DND-41 (cell line): ENCODE measurements at places on chromosomes 1 and 21.

DNA sequence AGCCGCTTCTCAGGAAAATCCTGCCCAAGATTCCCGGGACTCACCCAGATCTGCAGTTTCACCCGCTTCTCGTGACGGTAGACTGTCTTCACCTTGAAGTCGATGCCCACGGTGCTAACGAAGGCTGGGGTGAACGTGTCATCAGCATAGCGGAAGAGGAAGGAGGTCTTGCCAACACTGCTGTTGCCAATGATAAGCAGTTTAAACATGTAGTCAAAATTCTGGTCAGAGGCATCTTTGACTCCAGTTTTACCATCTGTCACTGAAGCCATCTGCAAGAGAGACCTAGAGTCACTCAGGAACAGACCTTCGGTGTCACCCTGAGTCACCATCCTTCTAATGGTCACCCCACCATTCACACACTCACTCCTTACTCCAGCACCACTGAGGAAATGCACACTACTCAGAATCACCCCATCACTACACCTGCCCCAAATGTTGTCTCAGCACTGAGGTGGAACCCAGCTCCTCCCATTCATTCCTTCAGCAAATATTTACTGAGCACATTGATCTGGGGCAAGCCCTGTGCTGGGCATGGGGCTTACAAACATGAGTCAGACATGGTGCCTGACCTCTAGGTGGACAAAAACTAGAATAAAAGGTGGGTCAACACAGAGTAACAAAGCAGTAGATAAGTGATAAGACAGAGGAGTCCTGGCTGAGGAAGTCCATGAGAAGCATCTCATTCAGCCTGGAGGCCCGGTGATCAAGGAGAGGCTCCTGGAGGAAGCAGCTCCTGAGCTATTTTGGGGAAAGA lies 13.5 kb downstream of the RAB3B start:
- DNase-seq, result no peak

DNA sequence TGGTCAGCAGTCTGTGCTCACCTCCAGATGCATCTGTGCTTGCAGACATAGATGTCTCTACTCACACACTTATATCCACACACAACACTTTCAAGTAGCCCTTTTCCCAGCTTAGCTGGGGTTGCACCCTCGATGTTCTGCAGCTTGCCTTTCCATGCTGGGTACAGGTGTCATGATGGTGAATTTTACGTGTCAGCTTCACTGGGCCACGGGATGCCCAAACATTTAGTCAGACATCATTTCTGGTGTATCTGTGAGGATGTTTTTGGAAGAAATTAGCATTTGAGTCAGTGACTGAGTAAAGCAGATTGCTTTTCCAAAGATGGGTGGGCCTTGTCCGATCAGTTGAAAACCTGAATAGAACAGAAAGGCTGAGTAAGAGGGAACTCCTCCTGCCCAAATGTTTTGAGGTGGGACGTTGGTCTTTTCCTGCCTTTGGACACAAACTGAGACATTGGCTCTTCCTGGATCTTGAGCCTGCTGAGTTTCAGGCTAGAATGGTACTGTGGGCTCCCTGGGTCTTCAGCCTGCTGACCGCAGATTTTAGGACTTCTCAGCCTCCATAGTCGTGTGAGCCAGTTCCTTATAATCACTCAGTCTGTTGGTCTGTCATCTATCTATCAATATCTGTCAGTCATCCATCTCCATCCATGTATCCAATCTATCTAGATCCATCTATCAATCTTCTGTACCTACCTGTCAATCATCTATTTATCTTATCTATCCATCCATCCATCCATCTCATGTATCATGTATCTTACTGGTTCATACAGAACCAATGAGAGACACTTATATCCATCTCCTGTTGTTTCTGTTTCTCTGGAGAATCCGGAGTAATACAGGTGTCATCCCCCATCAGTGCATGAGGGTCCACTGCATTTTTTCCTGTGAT lies 12.7 kb upstream of the OBSCN start:
- DNase-seq, result no peak

GRCh38 chr1:22379566-22379965 lies 72.1 kb upstream of the ZBTB40 start:
- DNase-seq, result no peak

DNA sequence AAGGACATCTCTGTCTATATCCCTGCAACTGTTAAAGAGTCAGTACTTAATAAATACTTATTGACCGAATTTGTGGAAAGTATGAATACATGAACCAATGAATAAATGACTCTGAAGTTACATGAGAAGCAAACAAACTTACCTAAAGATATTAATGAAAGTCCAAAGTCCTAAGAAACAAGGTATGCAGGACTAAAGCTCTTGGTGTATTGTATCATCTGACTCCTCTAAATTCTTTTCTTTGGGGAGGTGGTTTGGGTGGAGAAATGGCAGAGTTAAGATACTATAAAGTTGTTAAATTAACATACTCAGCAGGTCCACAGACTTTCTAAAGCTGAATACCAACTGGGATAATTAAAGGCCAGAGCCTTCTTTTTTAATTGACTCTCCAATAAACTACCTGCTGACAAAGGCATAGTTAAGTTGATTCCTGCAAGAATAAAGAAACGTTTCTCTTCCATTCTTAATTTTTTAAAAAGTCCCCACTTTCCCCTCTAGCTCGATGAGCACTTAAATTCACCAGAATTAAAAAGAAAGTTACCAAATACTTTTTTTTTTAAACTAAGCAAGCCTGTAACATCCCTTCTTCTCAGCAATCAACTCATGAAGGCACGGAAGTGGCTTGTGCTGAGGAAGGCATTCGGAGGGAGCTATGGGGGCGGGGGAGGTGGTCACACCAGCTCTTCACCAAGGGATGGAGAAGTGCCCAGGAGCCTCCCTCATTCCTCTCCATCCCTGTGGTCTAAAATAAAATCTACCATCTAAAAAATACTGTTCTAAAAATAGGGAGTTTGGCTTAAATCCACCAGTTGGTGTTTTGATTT lies 61.1 kb downstream of the GADD45A start:
- DNase-seq, result no peak

DNA sequence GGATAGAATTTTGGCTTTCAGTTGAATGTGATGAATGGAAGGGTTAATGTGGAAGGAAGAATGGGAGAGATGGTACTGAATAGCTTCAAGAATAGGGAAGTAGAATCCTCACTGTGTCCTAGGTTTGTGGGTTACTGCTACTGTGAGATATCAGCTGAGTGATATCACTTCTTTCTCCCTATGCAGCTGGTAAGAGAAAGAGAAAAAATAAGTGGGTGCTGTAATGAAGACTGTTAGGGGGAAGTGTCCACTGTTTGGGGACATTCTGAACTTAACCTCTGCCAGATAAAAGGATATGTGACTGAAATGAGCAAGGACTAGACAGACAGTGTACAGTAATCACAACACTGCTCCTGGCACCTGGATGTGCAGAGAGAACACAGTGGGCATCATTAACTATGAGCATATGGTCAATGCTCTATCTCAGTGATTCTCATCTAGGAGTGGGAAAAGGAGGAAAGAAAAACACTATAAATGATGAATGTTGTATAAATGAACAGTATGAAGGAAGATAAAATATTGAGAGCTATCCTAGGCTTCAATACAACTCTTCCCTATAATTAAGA lies 25.6 kb upstream of the MOB3C start:
- no peak for DNase-seq

DNA sequence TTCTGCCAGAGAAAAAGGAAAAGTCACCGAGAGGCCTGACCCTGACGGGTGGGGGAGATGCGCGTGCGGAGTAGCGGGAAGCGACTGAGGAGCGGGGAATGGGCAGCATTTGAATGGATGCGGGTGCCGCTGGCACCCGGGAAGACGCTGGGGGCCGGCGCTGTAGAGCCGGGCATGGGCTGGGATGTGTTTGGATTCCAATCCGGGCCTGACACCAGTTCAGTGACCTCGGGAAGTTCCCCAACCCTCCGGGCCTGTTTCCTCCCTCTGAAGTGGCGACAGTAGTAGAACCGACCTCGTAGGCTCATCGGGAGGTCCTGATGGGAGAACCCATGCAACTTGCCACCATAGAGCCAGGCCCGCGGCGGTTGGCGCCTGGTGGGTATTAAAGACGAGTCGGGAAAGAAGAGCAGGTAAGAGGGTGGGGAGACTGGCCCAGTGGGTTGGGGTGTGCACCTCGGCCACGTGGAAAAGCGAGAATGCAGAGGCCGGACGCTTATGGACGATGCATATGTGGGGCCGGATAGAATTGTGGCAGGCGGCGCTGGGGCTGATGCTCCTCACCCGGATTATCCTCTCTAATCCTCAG lies 642 bp upstream of the SLC16A1 start:
- peak; percentile 54 for DNase-seq

DNA sequence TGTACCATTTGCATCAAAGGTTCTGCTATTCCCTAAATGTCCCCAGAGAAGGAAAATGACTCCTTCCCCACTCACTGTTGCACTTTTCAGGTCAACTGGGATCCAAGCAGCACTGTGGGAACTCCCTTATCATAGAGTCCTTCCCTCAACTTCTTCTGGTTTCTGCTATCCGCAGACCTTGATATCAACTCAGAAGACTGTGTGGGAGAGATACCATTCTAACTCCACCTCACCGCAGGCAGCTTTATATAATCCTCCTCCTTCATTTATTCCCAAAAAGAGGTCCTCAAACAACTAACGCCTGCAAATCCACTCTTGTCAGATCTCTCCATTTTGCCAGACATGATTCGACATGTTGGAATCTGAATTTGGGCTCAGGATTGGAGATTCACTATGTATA lies 27.3 kb downstream of the LHX9 start:
- DNase-seq, result no peak

DNA sequence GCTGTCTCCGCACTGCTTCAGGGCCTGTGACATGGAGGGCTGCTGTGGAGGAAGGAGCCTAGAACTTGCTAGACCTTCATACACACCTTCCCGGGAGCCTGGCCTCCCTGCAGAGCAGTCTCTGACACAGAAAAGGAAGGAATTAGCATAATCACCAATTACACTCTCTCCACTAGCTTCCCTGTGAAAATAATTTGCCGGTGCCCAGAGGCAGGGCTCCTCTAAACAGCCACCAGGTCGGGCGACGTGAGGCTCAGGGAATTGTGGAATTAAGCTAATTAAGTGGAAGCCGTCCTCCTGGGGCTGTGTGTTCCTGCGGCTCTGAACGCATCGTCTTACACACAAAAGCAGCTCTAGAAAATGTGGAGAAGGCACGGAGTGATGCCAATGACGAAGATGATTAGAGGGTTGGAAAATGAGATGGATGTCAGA lies 82.6 kb downstream of the NENF start:
- DNase-seq, result no peak

GRCh38 chr21:38323721-38324531 lies 67.1 kb downstream of the KCNJ15 start:
- DNase-seq, result no peak

DNA sequence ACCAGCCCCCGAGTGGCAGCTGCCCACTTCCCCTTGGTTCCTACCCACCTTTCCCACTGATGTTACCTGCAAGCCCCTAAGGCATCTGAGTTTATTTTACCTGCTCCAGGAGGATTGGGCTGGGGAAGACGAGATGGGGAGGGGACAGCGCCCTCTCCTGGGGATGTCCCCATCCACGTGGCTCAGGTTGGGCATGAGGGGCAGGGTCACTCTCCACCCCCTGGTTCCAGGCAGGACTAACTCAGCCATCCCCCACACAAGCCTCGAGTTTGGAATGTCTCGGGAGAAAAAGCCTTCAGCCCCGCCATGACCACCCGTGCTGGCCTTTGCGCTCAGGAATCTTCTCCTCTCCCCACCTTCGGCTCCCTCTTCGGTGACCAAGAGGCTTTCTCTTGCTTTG lies 90.0 kb downstream of the ARHGEF10L start:
- no peak for DNase-seq

DNA sequence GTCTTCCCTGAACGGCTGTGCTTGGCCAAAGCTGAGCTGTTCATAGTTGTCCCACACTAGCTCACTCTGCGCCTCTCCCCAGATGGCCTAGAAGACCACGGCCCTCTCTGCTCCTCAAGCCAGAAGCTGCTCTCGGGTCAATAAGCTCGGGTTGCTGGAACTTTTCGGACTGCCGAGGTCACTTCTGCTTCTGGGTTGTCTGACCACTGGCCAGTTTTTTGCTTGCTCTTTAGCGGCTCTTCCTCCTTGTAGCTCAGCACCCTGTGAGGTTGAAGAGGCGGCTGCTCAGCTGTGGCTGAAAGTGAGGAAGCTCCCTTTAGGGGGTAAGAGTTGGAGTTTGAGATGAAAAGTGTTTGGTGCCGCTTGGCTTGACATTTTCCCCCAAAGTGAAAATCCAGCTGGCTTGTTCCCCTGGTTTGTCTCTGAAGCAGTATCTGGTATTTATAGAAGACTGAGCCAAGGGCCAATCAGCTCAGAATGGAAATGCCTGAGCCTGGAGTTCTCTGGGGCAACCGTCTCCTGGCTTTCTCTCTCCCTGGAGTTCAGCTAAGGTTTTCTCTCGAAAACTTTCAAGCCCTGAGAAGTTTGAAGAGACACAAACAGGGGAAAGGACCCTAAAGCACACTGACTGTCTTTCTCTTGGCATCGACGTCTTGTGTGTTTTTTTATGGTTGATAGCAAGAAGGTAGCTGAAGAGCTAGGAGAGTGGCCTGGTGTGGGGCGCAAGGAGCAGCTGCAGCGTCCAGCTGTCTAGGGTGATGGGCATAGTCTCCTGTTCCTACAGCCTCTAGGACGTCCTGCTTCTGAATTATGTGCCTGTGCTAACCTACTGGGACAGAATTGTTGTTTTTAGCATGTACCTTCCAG lies 72.0 kb downstream of the SYT6 start:
- no peak for DNase-seq

DNA sequence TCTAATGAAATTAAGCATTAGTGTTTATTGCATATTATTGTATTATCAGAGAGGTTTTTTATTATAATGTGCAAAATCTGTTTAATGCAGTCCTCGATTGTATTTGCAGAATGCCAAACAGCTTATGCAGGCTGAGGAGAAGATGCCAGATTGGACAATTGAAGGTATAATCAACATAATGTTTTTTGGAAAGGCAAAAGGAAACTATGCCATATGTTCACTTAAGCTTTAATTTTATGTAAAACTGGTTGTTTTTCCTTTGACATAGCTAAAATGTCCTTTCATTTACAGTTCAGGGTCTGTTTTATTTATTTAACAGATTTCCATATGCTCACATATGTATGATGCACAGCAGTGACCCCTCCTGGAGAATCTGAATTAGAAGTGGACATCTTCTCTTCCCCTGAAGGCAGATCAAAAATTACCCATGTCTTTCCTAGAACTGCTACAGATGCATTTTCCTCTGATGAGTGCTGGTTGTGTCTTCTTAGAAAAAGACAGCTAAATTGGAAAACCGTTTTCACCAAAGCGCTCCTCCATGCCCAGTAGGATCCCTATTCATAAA lies 143.5 kb upstream of the USH2A start:
- DNase-seq, result no peak

DNA sequence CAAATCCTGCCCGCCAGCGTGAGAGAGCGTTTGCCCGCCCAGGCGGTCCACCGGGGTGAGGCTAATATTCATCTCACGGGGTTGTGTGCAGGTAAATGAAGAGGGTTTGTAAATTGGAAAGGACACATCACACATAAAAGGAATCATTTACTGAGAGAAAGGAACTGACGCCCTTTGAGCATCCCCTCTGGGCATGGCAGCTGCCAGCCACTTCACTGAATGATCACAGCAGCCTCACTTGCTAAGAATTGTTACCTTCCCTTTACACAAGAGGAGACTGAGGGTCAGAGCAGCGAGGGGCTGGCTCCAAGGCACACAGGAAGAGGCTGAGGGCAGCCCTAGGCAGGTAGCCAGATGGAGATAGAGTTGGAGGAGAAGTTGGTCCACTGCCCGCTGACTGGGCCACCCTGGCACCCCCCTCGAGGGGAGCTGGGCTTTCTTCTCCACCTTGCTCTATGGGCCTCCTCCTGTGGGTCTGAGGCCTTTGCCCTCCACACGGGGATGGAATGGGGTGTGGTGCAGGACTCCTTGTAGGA lies 96.0 kb downstream of the FOXD2 start:
- DNase-seq, result no peak

- no peak for DNase-seq
Observed at GRCh38 chr1:15522551-15522950, 1.5 kb downstream of the CASP9 start.

- no peak for DNase-seq
Observed at GRCh38 chr1:201414051-201414738, 7.3 kb downstream of the TNNI1 start.
